AG04450 (cell line): ENCODE measurements at places on chromosomes 7 and 10.

- DNase-seq: no peak
Measured at GRCh38 chr7:71935674-71936073, 476.5 kb downstream of the CALN1 start.

DNA sequence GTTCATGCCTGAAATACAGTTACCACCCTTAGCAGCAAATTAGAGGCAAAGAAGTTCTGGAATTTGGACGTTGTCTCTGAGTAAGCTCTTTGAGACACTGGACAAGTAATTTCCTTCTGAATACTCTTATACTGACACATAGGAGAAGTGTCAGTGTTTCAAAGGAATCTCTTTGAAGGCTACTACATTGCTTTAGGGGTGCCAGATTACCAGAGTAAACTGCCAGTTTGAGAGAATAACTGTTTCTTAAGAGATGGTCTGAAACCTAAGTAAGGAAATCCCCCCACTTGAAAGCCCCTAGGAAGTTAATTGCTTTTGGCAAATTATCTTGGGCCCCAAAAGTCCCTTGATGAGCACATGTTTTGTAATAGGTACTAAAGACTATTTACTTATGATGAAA is 3.4 kb downstream of the FAS start:
- no peak for DNase-seq

DNA sequence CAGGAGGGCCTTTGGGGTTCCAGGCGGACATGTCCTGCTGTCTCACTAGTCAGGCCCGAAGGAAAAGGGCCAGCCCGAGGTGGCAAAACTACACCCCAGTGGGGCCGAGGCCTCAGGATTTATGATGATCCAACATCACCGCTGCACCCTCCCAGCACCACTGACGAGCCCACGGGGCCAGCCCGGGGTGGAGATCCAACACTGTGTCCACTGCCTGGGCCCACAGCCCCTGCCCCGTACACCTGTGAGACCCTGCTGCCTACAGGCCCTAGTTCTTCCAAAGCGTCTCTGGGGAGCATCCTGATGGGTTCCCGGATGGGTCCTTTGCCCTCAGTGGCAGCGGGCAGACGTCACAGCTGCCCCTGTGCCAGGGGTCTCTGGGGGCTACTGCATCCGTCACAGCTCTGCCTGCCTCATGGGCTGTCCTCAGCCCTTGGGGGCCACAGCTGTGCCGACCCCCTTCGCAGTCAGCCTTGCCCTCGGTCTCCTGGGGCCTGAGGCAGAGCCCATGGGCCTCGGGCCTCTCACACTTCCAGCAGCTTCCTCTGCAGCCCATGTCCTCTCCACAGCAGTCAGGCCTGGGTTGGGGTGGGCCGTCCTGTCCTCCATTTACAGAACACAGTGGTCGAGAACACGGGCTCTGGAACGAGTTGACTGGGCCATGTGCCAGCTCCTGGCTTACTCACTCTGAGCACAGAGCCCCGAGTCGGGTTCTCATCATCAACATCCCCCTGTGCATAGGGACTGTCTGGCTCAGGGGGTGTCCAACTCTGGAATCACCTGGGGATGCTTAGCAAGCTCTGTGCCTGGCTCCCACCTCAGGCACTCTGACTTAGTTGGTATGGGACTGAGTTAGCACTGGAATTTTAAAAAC is 64.9 kb downstream of the FOXL3 start:
- DNase-seq: no peak

DNA sequence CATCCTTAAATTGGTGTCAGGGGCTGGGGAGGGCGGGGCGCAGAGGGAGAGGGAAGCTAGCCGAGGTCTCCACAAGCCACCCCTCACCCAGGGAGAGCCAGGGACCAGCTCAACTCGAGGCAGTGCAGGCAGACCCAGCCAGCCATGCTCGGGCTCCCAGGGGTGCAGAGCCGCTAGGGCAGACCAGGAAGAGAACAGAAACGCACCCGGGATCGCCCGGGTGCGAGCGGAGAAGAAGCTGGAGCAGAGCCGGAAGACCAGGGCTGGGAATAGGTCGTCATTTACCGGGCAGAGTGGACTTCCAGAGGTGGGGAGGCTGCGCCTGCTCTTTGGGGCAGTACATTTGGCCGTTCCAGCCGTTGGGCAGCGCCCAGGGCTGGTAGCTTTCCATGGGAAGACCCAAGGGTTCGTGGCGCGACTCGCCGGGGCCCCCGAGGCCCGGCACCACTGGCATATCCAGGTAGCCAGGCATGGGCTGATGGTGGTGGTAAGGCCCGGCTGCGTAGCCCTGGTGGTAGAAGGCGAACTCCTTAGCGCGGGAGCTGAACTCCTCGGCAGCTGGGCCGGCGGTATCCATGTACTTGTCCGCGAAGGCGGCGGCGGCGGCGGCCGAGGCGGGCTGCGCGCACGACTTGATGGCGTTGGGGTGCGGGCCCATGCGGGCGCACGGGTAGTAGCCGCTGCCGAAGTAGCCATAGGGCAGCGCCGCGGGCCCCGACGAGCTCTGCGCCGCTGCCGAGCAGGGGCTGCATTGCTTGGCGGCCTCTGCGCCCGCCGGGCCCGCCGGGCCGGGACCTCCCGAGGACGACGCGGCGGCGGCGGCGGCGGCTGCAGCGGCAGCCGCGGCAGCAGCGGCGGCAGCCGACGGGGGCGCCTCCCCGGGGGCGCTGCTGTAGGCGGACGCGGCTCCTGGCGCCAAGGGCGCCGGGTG is 755 bp downstream of the HOXA13 start:
- DNase-seq: no peak

DNA sequence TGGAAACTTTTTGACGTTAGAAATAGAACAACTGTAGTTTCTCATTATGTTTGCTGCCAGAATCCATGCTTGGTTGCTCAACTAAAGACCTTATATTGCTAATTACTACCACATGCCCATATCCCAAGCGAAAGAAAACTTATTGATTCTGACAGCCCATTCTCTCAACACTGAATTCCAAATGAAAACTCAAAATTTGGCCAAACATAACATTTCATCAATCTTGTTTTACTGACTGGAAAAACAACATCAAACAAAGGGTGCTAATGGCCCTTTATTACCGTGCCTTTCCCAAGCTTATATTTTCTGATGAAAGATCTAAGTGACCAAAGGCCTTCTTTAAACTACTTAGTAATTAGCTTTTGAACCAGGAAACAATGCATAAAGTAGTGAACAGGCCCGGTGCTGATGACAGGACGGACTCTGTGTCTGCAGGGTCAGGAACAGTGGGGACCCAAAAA is 531.8 kb downstream of the KCNMA1 start:
- no peak for DNase-seq
